ENCODE measurements at places on chromosomes 13 and 19.

GRCh38 chr19:55391191-55391670 lies 5.5 kb downstream of the RPL28 start:
- no peak for DNase-seq

- DNase-seq: no peak
Measured at GRCh38 chr13:111281751-111282311, 38.6 kb upstream of the TEX29 start.

DNA sequence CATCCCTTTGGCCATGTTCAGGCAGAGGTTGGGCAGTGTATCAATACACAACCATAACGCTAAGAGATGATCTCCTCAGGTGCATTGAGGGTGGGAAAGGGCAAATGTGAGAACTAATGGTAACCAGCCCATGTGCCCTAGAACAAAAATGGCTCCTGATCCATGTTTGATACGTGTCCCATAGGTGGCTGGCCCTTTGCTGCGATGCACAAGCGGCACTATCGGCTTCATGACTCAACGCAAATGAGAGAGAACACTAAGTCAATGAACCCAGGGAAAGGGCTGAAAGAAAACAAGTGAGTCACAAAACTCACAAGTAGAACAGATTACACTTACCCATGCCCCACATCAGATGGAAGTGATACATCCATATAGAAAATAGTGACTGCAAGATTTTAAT lies 201.7 kb downstream of the ABCC4 start:
- DNase-seq: no peak

GRCh38 chr19:45598267-45599001 lies 3.6 kb downstream of the GPR4 start:
- DNase-seq: no peak

- no peak for DNase-seq
Measured at GRCh38 chr13:24716446-24716845, 36.2 kb downstream of the ATP12A start.
